ENCODE measurements at places on chromosomes 7 and 10. TPM values are rescaled to one million over a fixed set of nuclear protein-coding genes. Genes with fewer than 3 reads are reported as not detected.

ERVW-1 gene
- polyA plus RNA-seq = not detected

ADRA2A gene
- polyA plus RNA-seq = not detected

FZD1 gene
- 6.5 TPM for polyA plus RNA-seq

NUTM2A gene
- polyA plus RNA-seq = 0.36 TPM

SDK1 gene
- 1.3 TPM for polyA plus RNA-seq

AFAP1L2 gene
- 0.22 TPM for polyA plus RNA-seq

C10orf53 gene
- polyA plus RNA-seq = not detected

RARRES2 gene
- polyA plus RNA-seq = 1.4 TPM

CRPPA gene
- 0.47 TPM for polyA plus RNA-seq

ZNF365 gene
- polyA plus RNA-seq = 1.2 TPM

- DNase-seq = peak; percentile 98
Measured at GRCh38 chr10:4246881-4247358, 461.9 kb upstream of the KLF6 start.

DNA sequence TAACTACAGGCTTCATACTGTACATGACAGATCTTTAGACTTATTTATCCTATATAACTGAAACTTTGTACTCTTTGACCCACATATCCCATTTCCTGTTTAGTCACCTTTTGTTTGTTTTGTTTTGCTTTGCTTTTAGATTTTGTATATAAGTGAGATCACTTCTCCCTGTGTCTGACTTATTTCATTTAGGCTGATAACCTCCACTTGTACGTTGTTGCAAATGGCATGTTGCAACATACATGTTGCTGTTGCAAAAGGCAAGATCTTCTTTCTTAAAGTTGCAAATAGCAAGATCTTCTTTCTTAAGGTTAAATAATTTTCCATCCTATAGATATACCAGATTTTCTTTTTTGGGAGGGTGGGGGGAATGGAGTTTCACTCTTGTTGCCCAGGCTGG lies 341.5 kb downstream of the OTUD1 start:
- DNase-seq = no peak

DNA sequence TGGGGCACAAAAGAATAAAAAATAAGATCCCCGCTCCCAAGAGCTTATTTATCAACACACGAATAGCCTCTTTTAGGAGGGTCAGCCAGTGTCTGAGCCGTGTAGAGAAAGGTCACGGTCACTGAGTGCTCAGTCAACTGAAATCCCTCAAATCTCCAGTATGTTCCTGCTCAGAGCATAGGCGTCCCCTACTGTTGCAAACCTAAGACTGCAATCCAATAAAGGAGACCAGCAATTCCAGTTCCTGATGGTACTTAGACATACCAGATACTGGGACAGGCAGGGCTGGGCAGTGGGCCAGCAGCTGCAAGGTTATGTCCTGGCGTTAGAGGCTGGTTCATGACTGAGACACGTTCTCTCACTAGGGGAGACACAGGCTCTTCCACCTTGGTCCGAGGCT lies 93.6 kb downstream of the CACNB2 start:
- no peak for DNase-seq

GRCh38 chr10:49700997-49701396 lies 21.5 kb downstream of the C10orf53 start:
- no peak for DNase-seq

- DNase-seq = no peak
Measured at GRCh38 chr7:27229448-27229847, 13.2 kb upstream of the EVX1 start.

- DNase-seq = no peak
Measured at GRCh38 chr10:100934084-100934659, 21.4 kb downstream of the SLF2 start.

DNA sequence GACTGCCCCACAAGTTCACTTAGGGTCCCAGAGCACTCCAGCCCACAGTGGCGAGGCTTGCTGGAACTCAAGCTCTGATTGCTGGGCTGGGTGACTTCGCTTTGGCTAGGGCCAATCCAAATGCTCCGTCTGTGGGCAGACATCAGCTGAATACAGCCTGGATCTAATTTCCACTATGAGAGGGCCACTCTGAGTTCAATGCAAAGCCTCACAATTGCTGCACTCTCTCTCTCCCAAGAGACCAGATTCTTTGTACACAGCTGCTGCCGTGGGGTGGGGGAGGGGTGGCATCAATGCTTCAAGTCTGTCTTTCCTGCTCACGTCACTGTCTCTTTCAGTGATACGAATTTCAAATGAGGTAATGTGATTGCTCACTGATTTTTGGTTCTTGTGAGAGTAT lies 47.3 kb upstream of the BPGM start:
- no peak for DNase-seq

DNA sequence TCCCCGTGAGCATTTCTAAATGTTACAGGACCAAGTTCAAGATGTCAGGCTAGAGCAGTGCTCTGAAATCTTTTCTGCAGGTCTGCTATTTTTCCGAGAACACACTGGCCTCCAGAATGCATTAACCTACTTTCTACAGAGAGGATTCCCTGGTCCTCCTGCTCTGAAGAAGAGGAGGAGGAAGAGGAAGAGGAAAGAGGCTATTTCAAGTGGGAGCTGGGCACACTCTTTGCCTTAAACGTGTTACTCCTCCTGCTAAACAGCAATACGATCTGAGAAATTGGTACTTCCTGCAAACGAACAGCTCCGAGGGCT lies 157.4 kb downstream of the FRMD4A start:
- peak; percentile 35 for DNase-seq

GRCh38 chr10:35876248-35876647 lies 234.2 kb upstream of the FZD8 start:
- peak; percentile 73 for DNase-seq

DNA sequence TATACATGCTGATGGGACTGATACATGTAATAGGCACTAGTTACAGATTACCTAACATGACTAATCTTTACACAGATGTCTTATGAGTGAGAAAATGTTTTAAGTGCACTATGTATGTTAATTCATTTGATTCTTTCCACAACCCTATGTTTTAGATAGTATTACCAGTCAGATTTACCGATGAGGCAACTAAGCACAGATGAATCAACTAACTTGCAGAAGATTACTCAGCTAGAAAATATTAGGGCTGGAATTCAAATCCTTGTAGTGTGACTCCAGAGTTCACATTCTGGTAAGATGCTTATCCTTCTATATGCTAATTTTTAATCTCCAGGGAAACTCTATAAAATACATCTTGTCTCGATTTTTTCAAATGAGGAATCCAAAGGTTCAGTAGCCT lies 964.9 kb downstream of the REEP3 start:
- peak; percentile 55 for DNase-seq

DNA sequence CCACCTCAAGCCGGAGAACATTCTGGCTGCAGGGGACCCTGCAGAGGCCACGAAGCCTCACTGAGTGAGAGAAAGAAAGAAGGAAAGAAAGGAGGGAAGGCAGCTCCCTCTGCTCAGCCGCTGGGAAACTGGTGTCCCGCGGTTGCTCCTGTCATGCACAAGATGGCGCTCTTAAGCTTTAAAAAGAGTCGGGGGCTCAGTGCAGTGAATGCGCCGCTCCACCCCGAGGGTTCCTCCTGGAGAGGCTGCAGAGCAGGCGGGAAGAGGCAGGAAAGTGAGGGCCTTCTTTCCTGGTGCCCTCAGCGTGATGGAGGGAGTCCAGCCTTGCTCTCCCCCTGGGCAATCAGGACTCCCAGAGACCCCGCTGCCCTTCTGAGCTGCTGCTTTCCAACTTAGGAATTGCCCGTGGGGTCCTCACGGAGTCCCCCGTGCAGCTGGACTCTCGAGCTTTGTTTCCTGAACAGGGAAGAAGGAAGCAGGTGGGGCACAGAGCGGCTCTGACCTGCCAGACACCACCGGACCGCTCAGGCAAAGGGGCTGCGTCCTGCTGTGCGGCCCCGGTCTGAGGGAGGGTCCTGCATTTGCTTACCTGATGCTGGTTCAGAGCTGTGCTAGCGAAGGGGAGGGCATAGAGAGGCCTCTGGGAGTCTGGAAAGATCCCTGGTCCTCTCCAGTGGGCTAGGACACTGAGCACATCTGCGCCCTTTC lies 141.9 kb upstream of the MKI67 start:
- DNase-seq = no peak

DNA sequence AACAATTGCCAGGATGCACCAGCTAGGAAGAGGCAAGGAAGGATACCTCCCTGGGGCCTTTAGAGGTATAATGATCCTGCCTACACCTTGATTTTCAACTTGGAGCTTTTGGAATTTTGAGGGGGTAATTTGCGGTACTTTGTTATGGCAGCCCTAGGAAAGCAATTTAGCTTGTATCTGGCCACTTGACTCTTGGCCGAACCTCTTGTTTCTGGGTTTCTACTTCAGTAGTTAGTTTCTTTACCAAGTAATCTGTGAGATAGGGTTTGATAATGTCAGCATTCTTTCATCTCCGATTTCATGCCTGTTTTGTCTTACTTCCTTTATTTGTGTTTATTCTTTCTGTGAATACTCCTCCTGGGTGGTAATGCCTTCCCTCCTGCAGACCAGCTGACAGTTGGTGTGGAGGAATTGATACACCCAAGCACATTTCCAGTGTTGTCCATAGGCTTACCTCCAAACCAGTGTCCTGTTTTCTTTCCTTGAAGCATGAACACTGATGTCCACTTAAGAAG lies 163.7 kb downstream of the SND1 start:
- DNase-seq = no peak

- no peak for DNase-seq
Measured at GRCh38 chr7:71145906-71146901, 14.3 kb downstream of the GALNT17 start.

GRCh38 chr10:73182568-73182967 lies 14.6 kb downstream of the FAM149B1 start:
- DNase-seq = peak; percentile 64

DNA sequence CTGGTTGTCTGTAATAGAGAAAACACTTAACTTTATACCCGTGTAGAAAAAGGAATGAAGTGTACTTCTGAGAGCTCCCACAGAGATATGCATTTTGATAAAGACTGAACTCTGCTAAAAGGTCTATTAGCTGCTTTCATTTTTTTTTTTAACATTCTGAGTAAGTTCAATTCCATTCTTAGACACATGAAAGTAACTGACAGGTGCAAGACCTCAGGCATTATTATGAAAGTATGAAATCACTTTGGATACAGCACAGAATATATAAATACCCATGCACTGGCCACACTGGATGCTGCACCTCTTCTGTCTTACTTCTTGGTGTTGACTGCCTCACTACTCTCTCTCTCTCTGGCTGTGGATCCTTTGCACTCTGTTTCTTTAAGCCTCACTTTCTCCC lies 46.2 kb downstream of the VWDE start:
- DNase-seq = no peak

DNA sequence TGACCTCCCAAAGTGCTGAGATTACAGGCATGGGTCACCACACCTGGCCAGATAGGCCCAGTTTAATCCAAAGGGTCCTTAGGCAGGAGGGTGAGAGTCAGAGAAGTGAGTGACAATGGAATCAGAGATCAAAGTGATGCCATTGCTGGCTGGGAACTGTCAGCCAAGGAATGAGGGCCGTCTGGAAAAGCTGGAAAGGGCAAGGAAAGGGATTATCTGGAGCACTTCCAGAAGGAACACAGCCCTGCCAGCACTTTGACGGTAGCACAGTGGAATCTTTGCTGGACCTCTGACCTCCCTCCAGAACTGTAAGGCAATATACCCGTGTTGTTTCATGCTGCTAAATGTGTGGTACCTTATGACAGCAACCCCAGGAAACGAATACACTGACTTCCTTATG lies 11.3 kb upstream of the TAS2R40 start:
- no peak for DNase-seq

DNA sequence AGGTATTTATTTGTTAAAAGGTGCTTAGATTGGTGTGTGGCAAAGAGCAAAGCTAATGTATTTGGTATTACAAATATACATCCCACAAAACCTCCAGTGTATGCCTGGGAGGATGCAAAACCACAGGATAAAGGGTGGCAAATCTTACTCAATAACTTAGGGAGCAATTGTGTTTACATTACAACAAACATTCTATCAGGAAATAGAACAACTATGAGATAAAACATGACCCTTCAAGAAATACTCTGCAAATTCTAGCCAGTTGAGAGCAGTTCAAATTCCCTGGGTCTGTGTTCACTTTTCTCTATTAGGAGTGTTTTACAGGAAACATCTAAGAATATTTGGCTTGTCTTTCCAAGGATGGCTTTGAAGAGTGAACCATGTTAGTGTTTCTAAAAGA lies 64.9 kb downstream of the CUL1 start:
- peak; percentile 55 for DNase-seq

Data from IMR-90 (cell line).